Ammon's horn (tissue), 1 donor: ENCODE measurements at places on chromosomes 12 and 14.

DNA sequence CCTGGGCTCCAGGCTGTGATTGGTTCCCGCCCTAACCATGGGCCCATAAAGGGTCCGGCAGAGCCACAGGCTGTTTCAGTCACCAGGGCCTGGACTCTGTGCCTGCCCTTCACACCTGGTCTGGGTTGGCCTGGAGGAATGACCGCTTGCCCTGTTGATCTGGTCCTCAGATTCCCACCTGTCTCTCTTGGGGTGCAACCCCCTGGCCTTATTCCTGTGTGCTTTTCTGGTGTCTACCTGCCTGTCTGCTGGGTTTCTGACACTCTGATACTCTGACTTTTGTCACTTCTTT, 2.9 kb upstream of the KRT83 start:
- DNase-seq = no peak

DNA sequence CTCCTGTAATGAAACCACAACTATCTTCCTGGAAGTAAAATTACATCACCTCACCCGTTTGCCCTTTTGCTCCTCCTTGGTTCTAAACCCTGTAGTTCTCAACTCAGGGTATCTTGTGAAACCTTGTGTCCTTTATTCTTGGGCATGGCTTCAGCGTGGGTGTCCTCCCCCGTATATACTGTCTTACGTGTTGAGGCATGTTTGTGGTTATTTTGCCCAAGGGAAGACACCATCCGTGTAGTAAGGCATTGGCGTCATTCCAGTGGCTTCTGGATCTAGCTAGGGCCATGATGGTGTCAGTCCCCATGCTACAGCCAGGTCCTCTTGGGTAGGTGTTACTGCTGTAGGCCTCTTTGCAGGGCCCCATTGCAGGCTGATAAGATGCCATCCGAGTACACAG, 115.4 kb downstream of the ZFP36L1 start:
- DNase-seq = no peak

- no peak for DNase-seq
Measured at GRCh38 chr12:6968426-6968825, 2.0 kb downstream of the PHB2 start.

GRCh38 chr14:52692248-52692962, 3.0 kb downstream of the ERO1A start:
- no peak for DNase-seq

- DNase-seq = no peak
Measured at GRCh38 chr14:90443161-90444076, 46.6 kb downstream of the CALM1 start.

DNA sequence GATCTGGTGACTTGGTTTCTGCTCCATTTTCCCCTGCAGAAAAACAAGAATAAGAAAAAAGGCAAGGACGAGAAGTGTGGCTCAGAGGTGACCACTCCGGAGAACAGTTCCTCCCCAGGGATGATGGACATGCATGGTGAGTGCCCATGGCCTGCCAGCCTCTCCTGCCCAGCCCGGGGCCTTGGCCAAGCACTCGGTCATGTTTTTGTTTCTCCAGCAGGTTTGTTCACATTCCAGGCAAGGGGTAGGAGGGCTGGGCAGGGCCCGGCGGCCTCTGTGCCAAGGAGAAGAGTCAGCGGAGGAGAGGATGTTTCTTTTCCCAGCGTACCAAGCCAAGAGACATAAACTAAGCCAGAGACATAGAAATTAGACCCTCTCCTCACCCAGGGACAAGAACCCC, 13.6 kb downstream of the BCL7A start:
- no peak for DNase-seq

DNA sequence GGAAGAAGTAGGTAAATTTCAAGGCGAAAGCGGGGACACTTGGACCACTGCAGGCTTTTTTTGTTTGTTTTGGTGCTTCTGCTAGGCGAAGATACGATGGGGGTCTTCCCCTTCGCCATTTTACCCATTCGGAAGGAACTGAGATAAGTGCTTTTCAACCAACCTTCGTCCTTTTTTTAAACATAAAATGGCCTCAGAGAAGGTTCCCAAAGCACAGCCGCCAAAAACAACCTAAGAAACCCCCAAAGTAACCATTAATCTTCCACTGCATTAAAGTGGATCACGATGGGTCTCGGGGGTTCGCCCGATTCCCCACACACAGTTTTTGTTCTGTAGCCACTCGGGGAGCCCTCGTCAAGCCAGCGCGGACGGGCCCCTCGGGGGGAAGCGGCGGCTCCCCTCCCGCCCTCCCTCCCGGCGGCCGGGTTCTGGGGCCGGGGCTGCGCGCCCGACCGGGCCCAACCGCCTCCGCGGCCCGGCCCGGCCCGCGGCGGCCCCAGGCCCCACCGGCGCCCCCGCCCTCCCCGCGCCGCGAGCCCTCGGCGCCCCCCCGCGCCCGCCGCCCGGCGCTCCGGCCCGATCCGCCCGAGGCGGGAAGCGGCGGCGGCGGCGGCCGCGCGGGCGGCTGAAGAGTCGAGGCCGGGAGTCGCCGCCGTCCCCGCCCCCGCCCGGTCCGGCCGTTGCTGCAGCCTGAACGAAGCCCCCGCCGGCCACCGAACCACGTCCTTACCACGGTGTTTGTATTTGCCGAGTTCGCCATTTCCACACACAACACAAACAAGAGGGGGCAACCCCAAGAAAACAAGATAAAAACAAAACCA, 790 bp downstream of the GTF2A1 start:
- DNase-seq = peak; percentile 31

GRCh38 chr14:99475179-99475578, 5.5 kb downstream of the SETD3 start:
- DNase-seq = no peak

DNA sequence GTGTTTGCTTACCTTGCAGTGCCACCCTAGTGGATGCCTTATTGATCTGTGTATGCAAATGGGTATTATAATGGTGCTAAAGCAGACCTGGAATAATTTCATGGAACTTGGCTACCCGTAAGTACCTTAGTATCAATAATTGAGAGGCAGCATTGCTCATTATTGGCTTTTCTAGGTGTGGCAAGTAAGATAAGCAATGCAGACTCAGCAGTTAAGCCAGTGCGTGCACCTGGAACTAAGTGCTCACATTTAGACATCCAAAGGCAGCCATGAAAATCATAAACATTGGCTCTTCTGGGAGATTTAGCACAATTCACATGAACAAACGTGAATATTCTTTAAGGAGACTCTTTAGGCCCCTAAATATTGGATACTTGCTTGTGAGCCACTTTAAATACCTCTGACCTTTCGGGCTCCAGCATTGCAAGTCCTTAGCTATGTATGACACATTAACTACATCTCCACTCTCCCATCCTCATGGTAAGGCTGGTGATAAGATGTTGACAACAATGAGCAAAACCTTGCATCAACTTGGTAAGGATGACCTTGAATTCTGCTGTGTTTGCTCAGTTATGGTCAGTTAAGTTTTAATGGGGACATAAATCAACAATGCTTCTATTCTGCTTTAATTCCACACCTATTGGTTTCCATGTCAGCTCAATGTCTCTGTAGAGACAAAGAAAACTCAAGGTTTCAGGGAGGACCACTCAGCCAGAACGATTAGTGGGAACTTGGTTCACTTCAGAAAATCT, 112.0 kb downstream of the SLC5A8 start:
- no peak for DNase-seq

DNA sequence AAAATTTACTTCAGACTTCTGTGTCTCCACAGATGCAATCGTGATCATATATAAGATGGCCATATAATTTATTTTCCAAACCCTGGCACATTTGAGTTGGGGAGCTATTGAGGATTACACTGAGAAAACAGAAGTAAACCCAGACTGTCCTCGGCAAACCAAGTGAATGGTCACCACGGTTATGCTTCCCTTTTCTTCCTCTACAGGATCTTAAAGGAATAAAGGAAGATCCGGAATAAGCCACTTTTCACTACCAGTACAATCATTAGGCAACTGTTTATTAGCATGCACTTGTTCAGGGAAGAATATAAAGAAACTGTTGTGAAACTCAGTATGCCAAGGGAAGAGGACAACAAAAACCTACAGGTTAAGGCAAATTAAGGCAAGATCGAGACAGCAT, 27.6 kb downstream of the SBNO1 start:
- DNase-seq = peak; percentile 5

DNA sequence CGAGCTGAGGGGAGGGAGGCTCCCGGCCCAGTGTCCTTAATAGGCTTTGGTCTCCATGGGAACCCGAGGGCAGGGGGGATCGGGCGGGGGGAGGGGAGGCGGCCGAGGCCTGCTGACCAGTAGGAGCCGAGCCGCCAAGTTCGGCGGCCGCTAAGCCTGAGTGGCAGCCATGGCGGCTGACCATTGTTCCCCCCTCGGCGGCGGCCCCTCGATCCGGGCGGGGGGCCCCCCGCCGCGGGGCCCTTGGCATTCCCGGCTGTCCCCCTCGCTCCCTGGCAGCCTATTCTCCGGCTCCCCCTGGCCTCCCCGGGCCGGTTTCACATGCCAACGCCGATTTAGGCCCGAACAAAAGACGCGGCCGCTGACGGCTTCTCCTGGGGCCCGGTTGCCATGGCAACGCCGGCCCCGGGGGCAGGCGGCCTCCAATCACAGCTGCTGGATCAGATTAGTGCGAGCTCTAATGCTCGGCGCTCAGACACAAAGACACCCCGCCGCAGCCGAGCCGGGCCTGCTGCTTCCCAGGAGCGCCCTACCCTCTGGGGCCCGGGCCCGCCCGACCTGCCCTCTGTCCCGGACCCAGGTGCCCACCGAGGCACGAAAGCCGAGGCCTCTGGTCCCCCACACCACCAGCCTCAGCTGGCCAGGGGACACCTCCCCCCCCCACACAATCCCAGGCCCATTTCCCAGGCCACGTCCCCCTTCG, 7.3 kb downstream of the MSI1 start:
- DNase-seq = peak; percentile 88

GRCh38 chr14:74402401-74403251, 23.4 kb downstream of the SYNDIG1L start:
- DNase-seq = no peak

DNA sequence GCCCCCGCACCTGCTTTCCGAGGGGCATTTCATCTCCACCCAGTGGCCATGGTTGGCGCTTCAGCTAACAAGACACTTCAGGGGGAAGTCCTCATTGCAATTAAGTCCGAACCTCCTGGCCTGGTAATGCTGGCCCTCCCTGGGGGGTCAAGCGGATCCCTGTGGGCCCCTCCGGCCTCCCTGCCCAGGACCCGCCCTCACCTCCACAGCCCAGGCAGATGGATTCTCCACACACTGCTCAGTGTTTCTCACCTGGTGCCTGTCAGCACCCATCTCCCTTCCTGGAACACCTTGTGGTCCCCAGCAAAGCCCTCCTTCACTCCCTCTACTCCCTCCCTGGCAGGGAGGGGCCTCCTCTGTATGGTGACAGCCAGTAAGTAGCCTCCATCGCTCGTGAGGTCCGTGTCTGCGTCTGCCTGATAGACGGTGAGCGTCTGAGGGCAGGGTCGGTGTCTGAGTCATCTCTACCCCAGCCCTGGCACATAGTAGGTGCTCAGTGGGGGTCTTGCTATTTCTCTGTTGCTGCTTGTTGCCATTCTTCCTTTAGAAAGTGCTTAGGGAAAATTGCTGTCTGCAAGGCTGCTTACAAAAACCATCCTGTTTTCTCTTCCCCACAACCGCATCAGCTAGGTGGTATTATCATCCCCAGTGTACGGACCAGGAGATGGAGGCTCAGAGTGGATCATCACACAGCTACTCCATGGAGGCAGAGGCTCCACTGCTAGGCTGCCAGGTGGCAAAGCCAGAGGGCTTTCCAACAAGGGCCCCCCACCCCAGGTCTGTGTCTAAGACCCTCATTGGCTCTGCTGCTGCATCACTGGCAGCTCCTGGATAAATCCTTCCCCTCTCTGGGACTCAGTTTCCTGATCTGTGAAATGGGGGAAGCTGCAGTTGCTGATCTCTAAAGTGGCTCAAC, 39.7 kb upstream of the EML1 start:
- DNase-seq = no peak

DNA sequence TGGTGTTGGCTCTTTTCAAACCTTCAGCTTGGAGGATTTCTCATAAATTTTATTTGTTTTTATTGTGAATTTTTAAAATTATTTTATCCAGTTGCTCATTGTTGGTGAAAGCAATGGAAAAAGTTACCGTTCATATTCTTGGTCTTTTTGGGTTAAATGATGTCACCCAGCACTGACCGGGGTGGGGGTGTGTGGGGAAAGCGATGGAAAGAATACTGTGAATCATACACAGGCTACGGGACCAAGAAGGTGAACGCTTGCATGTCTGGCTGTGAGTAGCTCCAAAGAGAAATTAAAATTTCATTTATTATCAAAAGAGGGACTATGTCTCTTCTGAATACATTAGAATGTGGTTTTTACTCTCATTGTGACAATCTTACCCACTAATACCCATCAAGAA, 430.1 kb downstream of the AEBP2 start:
- no peak for DNase-seq

- peak; percentile 22 for DNase-seq
Measured at GRCh38 chr14:21978184-21978998, 304.8 kb upstream of the OR4E1 start.

- no peak for DNase-seq
Measured at GRCh38 chr12:80892597-80893445, 44.9 kb downstream of the LIN7A start.

DNA sequence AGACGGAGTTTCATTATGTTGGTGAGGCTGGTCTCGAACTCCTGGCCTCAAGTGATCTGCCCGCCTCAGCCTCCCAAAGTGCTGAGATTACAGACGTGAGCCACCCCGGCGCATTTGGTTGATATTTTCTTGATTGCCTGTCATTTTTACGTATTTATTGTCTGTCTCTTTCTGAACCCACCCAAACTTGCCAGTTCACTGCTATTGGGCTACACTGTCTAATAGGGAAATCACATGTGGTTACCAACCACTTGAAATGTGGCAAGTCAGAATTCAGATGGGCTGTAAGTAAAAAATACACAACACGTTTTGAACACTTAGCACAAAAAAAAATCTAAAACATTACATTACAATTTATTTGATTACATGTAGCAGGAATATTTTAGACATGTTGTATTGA, 2.1 kb downstream of the WSB2 start:
- DNase-seq = no peak

DNA sequence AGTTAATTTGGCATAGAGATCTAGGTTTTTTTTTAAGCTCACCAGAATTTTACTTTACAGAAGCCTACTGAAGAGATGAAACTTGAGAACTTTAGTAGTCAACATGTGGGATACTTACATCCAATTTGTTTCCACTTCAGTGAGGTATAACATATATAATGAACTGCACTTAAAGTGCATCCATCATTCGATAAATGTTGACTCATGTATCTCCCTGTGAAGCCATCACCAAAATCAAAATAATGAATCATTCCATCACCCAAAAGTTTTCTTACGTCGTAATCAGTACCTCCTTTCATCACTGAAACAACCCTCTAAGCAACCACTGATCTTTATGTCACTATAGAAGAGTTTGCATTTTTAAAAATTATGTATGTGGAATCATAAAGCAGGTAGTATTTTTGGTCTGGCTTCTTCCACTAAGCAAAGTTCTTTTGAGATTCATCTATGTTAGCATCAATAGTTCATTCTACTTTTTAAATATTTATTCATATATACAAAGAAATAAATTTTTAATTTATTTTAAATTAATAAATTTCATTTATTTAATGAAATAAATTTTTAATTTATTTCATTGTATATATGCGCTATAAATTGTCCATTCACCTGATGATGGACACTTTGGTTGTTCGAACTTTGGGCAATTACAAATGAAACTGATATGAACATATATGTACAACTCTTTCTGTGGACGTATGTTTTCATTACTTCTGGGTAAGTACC, 2.0 kb upstream of the CPNE8 start:
- no peak for DNase-seq
